ENCODE measurements at places on chromosomes 11 and 22.

GRCh38 chr11:92826603-92827002, 142.8 kb upstream of the MTNR1B start:
- no peak for DNase-seq

GRCh38 chr11:46337626-46338345, 9.5 kb upstream of the DGKZ start:
- no peak for DNase-seq

GRCh38 chr22:30680991-30681770, 13.5 kb upstream of the OSBP2 start:
- DNase-seq, result no peak

DNA sequence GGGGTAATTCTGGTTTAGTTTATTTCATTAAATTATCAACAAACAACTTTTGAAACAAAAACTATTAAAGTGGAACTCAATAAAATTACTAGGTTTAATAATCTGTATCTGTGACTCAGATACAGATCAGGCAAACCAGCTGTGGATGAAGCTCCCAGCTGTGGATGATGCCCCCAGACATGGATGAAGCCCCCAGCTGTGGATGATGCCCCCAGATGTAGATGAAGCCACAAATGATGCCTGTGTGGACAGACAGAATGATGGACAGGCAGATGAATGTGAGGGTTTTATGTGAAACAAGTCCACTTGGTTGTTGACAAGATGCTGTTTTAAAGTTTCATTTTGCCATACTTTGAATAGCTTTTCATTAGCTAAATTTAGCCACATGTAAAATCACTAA, 5.8 kb upstream of the ZNF74 start:
- no peak for DNase-seq

DNA sequence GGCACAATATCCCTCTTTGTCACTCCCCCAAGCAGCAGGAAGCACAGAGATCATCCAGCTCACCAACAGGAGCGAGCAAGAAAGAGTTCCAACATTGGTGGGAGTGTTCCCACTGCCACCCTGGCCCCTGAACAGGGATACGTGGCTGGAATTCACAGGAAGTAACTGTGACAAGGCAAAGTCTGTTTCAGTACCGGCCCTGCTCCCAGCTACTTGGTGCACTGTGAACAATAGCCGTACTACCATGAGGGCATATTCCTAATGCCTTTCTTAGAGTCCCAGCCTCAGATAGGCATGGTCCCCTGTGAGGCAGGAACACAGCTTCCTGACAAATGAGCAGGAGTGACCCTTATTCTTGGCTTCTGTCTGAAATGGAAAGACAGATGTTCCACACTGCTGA, 1.8 kb upstream of the SLC37A2 start:
- DNase-seq, result no peak

- DNase-seq, result no peak
Observed at GRCh38 chr11:107587306-107587979, 3.5 kb upstream of the ELMOD1 start.

- peak; percentile 88 for DNase-seq
Observed at GRCh38 chr11:78168539-78169477, 19.6 kb downstream of the KCTD21 start.

DNA sequence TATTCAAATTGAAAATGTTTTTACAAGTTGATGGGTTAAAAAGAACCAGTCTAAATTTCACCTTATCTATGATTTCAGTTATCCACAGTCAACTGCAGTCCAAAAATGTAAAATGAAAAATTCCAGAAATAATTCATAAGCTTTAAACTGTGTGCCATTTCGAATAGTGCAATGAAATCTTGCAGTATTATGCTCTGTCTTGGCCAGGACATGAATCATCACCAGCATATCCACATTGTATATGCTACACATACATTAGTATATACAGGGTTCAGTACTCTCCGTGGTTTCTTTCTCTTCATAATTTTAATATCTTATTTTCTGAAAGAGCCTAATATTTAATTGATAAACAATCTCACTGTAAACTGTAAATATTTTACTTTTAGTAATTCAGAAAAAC, 45.9 kb downstream of the ARHGAP32 start:
- DNase-seq, result peak; percentile 40

DNA sequence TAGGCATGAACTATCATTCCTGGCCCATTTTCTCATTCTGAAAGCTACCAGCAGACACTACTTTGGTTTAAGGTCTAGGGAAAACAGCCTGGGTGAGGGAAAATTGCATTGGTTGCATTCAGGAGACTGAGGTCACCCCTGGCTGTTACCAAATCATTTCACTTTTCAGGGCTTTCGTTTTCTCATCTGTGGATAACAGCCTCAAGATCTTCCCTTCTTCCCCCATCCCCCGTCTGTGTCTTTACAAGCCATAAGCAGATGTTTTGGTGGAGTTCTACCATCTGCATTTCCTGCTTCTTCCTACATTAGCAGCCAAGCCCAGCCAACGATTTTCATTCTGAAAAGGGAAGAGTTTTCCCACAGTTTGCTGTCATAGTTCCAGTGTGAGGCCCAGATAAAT, 130.4 kb downstream of the HIPK3 start:
- no peak for DNase-seq

DNA sequence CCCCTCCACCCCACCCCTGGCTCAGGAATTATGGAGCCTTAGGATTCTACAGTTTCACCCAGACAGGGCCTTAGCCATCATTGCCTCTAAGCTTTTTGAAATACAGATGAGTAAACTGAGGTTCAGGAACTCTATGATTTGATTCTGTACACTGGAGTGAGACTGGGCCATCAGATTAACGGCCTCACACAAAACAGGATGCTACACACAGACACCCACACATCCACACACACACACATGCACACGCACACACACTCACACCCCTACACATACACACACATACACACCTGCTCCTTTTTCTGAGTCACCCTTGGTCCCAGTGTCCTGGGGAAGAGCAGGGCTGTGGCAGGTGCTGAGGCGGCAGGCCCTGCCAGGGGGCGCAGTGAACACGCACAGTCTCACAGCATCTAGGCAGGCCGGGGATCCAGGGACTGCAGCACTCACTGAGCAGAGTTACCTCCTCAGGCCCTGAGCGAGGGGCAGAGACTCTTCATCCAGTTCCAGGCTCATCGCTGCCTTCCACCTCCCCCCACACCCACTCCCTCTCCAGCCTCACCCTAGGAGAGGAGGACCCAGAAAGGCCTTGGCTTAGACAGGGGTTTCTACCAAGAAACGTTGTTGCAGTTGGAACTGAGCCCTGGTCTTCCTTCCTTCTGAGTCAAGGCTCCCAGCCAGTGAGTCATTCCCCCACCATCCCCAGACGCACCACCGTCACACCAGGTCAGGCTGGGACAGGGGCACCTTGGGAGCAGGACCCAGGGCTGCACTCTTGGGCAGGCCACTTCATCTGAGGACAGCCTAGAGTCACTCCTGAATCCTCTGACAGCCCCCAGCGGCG, 89.8 kb upstream of the PARVA start:
- peak; percentile 99 for DNase-seq

- no peak for DNase-seq
Observed at GRCh38 chr11:134207538-134208239, 16.1 kb downstream of the NCAPD3 start.

DNA sequence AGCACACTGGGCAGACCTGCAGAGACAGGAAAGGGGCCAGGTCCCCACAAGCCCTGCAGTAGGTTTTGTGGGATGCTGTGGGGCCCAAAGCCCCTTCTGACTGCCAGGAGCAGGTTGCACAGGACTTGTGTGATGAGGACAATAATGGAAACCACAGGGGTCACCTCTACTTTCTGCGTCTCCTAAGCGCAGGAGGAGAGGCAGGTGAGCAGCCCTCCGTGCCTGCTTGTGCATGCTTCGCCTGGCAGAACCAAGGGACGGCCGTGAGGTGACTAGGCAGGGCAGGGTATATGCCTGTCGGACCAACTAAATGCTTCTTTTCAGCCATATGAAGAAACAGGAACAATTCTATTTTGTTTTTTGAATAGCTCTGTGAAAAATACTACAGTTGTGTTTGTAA, 77.9 kb upstream of the PITPNB start:
- no peak for DNase-seq

- no peak for DNase-seq
Observed at GRCh38 chr11:67538306-67538705, 15.1 kb upstream of the CABP2 start.

DNA sequence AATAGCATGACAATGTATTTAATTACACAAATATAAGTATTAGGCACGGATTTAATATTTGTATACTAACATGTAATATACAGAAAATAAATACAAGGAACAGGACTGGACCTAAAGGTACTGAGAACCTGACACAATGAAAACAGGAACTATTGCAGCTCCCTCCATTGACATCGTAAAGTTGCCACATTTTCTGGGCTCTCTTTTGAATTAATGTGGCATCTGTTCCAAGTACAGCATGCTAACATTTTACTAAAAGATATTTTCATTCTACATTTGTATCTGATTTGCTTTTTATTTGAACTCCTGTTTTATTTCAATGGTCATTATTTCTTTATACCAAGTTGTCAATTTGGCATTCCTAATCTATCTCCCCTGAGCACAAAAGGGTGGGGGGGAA, 15.3 kb downstream of the PHF21A start:
- no peak for DNase-seq

DNA sequence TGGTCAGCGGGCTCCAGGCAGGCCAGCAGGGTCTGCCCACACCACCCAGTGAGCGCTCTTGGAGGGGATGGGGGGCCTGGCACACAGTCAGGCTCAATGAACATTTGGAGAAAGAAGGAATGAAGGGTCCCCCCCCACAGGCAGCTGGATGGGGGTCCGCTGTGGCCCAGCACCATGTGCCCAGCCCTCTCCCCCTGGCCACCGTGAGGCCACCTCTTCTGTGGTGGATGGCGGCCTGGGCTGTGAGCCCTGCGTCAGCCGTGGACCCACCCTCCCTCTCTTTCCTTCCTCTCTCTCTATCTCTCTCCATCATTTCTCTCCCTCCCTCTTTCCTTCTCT, 35.1 kb upstream of the MUC5AC start:
- no peak for DNase-seq

GRCh38 chr22:17164392-17165024, 5.4 kb upstream of the HDHD5 start:
- no peak for DNase-seq

GRCh38 chr11:96036863-96037262, 113.0 kb upstream of the MTMR2 start:
- DNase-seq, result no peak

GRCh38 chr11:16895306-16895705, 118.9 kb downstream of the PLEKHA7 start:
- no peak for DNase-seq

- no peak for DNase-seq
Observed at GRCh38 chr11:94310191-94310875, 6.0 kb downstream of the IZUMO1R start.

DNA sequence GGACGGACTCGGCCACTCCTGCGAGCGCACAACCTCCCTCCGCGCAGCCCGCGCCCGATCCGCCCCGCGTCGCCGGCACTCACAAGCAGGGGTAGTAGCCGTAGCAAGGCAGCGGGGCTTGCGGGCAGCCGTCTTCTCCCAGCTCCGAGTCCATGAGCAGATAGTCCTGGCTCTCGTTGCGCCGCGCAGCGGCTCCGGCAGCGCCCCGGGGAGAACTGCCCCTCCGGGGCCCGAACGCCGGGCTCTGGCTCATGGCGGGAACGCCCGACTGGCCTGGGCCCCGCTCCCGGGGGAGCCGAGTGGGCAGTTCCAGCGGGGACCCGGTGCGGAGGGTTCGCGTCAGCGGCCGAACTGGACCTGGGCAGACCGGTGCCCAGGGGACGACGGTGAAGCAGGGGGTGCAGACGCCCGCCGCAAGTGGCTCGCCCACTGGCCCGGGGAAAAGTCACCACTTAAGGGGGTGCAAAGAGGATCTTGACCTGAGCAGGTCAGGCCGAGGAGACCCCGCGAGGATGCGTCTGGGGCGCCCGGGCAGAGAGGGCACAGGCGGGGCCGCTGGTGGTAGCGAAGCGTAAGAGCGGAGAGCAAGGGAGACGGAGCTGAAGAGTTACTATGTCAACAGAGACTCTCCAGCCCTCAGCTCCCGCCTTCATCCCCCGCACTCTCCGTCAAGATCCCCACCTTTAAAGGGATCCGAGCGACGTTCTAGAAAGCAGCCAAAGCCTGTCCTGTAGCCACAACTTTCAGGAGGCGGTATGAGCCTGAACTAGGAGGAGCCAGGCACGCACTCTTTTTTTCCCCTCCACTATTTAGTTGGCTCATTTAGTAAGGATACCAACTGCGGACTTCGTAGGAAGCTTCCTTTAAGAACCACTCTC, at the start of gene TRPC6:
TSS of gene TRPC6 (minus strand) at position 757 of the 878 bp plus-strand sequence. CDS start at position 253, 504 bp downstream.
- DNase-seq, result peak; percentile 27

DNA sequence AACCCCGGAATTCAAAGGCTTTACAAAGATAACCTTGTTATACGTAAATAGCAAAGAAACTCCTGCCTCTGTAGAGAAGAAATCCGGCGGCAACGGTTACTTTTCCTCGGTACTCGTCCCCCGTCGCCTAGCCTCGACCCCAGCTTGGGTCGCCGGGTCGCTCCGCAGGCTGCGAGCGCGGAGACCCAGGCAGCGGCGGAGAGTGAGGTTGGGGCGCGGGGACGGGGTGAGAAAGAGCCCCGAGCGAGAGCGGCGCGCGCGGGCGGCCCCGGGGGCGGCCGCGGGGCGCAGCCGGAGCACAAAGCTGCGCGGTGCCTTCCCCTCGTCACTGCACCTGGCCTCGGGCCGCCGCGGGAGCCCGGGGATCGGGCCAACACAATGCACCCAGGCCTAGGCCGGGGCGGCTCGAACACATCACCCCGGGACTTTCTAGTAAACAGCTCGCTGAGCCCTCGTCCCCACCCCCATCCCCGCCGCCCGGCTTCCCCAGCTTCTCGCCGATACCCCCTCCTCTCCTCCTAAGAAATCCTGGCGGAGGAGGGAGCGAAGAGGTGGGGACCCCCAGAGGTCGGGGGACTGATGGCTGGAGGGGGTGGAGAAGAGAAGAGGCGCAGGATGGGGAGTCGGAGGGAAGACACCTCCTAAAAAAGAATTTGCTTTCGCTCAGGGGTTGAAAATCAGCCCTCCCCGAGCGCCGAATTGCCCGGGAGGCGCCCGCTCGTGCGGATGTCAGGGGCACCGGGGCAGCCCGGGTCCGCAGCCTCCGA, 845 bp downstream of the MPPED2 start:
- DNase-seq, result no peak

- DNase-seq, result no peak
Observed at GRCh38 chr11:44952082-44952481, 1.4 kb upstream of the TP53I11 start.

DNA sequence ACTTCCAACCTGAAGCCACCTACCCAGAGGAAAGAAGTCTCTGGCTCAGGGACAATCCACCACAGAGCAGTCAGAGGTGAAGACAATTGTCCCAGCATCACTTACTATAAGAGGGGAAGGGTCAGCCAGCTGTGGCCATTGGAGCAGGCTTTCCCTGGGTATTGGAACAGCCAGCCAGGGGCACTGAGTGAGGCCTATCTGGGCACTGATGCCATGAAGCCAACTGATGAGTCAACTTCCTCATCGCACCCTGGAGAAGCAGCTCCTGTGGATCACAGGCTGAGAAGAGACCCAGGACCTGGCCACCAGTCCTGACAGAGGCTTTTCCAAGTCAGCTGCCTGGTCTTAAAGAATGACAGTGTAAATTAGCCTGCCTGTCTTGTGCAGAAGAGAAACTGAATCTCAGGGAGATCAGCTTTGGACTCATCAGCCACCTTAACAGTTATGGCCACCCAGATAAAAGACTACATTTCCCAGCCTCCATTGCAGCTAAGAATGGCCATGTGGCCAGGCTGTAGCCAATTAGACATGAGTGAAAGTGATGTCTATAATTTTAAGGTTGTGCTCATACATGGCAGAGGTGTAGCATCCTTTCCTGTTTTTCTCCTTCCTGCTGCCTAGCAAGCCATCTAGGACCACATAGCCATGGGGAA, 19.0 kb downstream of the CHST1 start:
- peak; percentile 29 for DNase-seq

GRCh38 chr22:19884954-19885751, 30.5 kb upstream of the GNB1L start:
- DNase-seq, result no peak

- DNase-seq, result no peak
Observed at GRCh38 chr11:130408901-130409300, 19.5 kb downstream of the ADAMTS8 start.
